ENCODE measurements at places on chromosomes 6 and 20.

DNA sequence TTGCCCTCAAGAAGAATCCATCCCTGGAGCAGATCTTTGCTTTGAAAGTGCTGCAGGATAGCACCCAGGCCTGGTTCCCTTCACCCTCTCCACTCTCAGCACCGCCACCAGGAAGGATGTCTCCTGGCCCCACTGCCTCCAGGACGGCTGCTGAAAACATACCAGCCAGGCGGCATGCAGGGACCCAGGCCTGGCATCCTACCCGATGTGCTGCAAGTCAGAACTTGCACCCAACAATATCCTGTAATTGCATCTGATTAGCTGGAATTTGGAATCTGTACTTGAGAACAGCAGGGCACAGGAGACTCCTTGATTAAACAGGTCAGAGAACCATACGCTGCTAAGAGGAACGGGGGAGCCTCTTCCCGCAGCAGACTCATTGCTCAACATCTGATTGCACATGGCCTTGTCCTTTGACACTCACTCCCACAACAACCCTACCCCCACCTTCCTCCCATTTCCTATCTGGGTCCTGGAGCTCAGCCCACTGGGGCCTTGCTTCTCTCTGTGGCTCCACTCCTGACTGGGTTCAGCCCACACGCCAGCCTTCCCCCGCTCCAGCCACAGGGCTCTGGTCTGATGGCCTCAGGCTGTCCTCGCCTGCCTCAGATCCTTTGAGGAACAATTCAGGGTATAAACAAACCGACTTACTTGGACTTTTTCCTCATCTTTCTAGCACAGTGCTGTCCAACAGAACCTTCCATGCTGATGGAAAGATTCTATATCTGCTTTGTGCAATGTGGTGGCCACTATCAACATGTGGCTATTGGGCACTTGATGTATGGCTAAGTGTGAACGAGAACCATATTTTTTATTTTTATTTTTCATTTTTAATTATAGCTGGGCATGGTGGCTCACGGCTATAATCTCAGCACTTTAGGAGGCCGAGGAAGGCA is 78.0 kb downstream of the FGD2 start:
- no peak for DNase-seq

GRCh38 chr20:41168281-41169161 is 31.2 kb downstream of the PLCG1 start:
- DNase-seq = no peak

DNA sequence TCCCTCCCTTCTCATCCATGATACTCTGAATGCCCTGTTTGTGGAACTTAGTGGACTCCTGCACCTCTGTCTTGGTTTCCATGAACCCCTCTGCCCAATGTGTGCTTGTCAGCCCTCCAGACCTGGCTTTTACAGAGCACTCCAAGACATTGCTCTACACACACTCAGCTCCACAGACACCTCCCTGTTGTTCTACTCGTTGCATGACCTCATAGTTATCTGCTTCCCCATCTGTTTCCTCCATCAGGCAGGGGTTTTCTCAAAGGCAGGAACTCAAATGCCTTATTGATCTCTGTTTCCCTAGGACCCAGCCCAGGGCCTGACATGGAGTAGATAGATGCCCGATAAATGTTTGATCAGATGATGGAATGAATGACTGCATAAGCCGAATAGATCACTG is 13.3 kb downstream of the PLCG1 start:
- no peak for DNase-seq

DNA sequence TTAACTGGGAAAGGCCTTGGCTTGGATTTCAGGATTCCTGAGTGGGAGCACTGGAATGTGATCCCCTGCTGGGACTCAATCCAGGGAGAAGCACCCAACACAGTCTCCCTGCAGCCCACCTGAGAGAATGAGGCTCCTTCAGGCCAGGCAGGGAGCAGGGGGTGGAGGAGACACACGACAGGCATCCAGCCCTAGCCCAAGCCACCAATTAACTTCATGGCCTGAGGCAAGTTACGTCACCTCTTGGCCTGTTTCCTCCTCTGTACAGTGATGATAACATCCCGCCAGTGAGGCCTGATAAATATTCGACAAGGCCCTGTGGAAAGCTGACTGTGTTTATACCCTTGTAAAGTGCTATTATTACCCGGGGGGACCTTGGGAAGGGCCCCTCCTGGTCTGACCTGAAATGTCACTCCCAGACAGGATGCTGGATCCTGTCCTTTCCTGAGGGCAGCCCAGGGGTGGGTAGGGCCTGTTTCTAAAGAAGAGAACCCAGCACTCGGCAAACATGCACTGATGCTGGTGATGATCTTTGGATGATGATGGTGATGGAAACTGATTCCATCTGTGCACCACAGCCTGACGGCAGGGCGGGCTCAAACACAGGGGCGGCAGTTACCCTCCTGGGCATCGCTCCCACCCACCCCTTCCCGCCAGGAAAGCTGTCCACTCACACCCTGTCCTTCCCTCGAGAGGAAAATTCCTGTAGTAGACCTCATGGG is 12.4 kb downstream of the FRS3 start:
- no peak for DNase-seq

GRCh38 chr20:50099565-50099991 is 13.4 kb downstream of the UBE2V1 start:
- no peak for DNase-seq

- DNase-seq = no peak
Measured at GRCh38 chr20:10843146-10843711, 169.4 kb upstream of the JAG1 start.

DNA sequence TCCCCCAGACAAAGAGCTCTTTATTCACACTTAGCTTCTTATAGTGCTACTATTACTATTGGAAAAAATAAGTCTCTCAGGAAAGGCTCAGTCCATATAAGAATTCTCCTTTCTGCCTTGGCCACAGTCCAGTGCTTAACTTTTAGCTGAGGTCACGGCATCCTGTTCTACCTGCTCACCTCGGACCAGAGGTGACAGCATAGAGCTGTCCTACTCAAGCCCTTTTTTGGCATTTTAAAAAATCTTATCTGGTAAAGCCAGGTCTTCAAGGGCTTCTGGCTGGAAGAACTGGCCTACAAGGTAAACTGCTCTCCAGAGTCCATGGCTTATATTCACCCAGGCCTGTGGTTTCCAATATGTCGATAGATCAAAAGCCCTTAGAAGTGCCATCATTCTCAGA is 109.7 kb downstream of the RCAN2 start:
- no peak for DNase-seq

- no peak for DNase-seq
Measured at GRCh38 chr6:154731296-154732218, 1.7 kb upstream of the SCAF8 start.

- DNase-seq = no peak
Measured at GRCh38 chr6:75842732-75843131, 93.7 kb downstream of the MYO6 start.

- no peak for DNase-seq
Measured at GRCh38 chr20:12372557-12372956, 454.9 kb downstream of the BTBD3 start.

DNA sequence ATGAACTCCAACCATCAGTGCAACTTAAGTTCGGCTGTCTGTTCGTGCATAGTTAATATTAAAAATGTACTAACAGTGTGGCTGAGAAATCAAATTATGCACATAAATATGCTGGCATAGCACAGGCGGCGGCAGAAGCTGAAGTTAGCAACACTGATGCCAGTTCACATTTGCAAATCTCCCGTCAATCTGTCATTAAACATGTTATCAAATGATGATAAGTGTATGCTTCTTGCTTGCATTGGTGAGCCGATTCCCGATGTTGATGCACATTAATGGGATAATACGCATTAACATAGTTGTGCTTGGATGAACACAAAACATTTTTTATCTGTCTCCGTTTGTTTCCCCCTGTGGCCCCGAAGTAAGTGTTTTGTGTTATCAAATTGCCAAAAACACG is 309.4 kb downstream of the ZNF217 start:
- no peak for DNase-seq

DNA sequence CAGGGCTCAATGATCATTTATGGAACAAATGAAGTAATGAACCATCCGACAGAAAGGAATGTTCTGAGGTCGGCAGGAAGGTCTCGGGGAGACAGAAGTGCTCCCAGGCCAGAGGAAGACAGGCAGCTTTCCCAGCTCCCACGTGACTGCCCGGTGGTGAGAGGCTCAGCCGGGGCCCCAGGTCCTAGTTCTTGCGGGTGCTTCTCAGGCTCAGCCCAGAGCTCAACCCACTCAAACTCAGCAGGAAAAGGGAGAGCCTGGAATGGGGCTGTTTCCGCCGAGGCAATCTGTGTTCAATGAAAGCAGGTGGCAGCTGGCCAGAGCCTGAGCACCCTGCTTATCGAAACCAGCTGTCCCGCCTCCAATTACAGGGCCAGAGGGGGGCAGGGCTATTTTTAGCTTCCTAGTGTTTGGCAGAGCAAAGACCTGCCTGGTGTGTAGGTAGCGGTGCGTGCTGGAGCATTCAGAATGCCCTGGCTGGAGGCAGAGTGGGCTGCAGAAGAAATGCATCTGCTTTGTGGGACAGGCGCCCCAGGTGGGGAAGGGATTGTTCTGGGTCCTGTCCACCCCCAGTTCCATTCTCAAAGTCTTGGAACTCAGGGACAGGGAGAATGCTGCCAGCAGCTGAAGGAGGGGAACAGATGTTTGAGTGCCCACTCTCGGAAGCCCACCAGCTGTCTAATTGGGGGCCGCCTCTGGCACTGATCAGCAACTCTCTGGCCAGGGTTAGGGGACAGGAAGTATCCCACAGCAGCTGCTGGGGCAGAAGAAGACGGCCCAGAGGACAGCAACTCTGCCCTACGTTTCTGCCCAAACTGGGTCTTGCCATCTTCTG is 145.1 kb downstream of the PREX1 start:
- no peak for DNase-seq

DNA sequence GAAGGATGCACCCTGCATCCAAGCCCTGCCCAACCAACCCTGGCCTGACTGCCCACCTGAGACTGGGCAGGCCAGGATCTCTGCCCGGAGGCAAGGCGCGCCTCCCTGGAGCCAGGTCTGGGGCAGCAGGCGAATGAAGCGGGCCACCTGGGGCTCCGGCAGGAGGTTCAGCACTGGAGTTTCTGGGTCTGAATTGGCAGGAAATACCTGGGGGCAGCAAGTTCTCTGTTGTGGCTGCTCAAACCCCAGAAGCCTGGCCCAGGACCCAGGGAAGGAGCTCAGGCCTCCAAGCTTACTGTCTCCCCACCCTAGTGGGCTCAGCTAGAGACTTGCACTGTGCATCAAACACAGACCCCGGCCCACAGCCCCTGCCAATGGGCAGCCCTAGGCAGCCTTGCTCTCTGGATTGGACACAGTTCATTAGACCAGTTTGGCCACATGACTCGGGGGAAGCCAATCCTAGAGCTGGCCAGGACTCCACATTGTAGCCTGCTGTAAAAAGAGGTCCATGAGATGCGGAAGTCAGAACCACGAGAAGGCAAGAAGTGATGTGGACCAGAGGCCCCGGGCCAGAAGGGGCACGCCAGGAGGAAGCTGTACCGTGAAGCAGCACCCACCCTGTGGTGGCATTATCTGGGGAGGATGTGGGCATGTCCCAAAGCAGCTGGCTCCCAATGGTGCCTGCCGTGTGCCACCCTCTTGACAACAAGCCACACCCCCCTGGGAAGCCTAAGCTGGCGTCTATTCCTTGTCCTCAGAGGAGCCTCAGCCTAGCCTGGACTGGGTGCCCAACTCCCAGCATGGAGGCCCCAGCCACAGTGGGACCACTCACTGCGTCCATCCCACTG is 3.1 kb downstream of the CPXM1 start:
- DNase-seq = no peak

- no peak for DNase-seq
Measured at GRCh38 chr6:53815381-53816119, 20.7 kb downstream of the LRRC1 start.

Data from stimulated activated CD4-positive, alpha-beta T cell treated with anti-CD3 and anti-CD28 coated beads, Interleukin-2, amount 100 ng/mL, for 48 hours (primary cell).